NCI-H2171 treated with DMSO at 0.1 percent for 48 hours (cell line): ENCODE measurements at places on chromosomes 5 and 9.
A peak's percentile ranks its signal among the peaks of the same experiment; 100 is the strongest.

DNA sequence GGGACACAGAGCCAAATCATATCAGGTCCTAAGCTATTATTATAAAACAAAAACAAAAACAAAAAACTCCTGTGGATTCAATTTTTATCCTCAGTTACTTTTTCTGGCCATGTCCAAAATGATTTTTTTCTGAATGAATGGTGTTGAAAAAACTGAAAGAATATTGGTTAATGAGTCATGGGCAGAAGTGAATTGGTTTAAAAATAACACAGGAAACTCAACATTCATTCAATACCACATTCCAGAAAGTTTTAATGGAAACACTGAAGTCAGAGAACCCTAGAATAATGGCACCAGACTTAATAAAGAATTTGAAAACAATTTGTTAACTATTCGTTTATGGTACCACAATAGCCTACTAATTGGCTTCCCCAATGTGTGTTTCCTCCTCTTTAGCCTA lies 102.4 kb upstream of the CDH9 start:
- no peak for DNase-seq

DNA sequence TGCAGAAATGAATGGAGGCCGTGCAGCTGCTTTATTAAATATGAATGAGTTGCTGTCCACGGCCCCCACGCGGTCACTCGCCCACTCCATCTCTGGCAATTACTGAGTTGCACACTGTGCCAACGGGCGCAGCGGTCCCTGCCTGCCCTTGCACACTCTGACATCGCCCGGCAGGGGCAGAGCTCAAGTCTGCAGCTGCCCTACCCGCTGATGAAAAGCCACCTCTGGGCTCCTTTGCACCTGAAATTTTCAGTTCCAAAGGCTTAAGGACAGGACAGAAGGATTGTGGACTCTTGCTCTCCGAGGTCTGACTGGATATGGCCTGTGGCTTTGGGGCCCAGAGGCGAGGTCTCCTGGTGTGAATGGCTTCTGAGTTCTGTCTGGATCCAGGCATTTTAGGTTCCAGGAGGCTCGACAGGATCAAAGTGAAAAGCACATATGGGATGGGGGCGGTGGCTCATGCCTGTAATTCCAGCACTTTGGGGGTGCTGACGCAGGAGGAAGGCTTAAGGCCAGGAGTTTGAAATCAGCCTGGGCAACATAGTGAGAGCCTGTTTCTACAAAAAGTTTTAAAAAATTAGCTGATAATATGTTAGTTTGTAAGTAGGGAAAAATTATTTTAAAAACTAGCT lies 201.8 kb downstream of the PAX5 start:
- no peak for DNase-seq

DNA sequence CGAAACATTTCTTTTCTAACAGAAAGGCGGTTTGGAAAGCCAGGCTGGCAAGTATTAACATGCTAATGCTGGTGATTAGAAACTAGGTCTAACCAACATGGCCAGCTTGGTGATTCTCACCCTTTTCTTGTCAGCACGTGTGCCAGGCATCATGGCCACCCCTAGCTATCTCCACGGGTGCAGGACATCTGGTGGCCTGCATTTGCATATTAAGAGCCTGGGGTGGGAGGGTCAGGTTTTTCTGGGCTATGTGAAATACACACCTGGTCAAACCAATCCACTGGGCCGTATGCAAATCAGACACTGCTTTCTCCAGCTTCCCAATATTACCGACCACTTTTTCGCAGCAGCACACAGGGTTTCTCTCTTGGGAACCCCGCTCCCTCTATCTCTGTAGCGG lies 612.1 kb downstream of the PTPRD start:
- no peak for DNase-seq

DNA sequence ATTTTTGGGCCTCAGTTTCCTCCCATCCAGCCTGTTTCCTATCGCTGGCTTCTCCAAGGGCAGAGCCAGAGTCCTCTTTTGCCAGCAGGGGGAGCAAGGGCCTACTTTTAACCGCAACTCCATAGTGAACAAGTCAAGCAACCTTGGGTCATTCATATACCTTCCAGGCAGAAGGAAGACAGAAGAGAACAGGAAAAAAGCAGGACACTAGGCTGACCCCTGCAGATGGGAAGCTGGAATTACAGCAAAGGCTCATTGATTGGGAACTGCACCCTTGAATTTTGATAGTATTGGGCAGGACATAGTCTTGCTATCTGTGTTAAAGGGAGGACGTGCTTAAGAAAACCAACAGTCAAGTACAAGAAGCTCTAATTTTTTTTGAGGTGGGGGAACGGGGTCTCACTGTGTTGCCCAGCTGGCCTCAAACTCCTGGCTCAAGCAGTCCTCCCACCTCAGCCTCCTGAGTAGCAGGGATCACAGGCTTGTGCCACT lies 30.1 kb downstream of the QRFP start:
- DNase-seq = peak; percentile 71

- DNase-seq = no peak
Observed at GRCh38 chr5:40376566-40376965, 303.1 kb upstream of the PTGER4 start.

GRCh38 chr5:125538469-125538868 lies 792.0 kb upstream of the ZNF608 start:
- DNase-seq = no peak

DNA sequence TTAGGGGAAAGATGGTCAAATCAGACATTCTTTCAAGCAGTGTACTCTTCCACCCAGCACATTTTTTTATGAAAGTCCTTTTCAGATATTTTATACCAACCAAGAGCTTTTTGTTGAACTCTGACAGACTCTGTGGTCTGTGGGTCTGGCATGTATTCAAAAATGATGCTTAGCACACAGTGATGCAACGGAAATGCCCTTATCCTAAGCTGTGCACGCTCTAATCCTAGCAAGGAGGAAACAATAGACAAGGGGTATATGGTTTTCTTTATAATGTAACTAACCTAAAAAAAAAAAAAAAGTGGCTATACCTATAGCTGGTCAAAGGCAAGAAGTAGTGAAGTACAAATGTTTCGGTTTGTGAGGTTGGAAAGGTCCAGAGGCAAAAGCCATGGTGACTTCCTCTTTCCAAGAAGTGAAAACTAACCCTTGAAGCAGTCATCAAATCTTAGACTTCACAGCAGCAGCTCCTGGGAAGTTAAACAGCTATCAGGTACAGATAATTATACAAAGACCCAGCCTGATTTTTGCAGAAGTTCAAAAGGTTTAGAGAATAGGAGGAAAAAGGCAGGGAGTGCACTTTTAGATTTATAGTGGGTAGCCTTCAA lies 82.5 kb downstream of the SEMA6A start:
- DNase-seq = no peak

GRCh38 chr9:138052322-138052615 lies 174.7 kb downstream of the CACNA1B start:
- no peak for DNase-seq
